ENCODE measurements at places on chromosomes 11 and 22.

- peak; percentile 59 for DNase-seq
These were observed 471.2 kb downstream of the MIAT start for GRCh38 chr22:27128461-27129085.

GRCh38 chr22:39185601-39186012 is 33.1 kb upstream of the CBX7 start:
- peak; percentile 93 for DNase-seq

- DNase-seq, result peak; percentile 56
These were observed 38.3 kb upstream of the HMGXB4 start for GRCh38 chr22:35219012-35219411.

- peak; percentile 40 for DNase-seq
These were observed 736 bp downstream of the RDX start for GRCh38 chr11:110295531-110296225.

- no peak for DNase-seq
These were observed 127.0 kb upstream of the CTSC start for GRCh38 chr11:88464528-88464927.

GRCh38 chr11:2570841-2571597 is 126.2 kb downstream of the KCNQ1 start:
- DNase-seq, result no peak

DNA sequence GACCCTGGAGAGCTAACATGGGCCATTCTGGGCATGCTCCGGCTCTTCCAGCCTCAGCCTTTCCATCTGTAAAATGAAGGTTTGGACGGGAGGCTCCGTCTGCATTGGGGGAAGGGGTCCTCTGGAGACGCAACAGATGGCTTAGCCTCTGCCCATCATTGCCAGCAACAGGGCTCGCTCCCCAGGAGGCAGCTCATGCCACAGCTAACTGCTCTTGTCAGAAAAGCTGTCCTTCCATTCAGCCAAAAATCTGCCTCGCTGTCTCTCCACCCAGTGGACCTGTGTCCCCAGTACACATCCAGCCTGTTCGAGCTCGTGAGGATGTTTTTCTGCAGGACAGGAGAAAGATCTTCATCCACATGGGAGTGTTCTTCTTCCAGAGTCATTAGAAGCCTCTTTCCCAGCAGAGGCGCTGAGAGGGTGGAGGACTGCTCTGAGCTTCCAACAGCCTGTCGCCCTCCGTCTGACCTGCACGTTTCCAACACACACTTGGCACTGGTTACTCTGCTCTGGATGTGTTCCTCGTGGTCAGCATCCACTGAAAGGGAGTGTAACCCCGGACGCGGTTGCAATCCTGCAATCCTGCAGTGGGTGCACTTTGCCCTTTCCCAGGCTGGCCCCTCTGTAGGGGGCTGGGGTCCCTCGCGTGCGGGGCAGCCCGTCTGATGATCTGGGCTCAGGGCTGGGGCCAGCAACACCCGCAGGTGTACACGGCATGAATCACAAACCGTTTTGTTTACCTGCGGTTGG is 1340.9 kb downstream of the TBC1D22A start:
- DNase-seq, result no peak

- DNase-seq, result no peak
These were observed 3.6 kb upstream of the TP53I11 start for GRCh38 chr11:44954051-44954906.

DNA sequence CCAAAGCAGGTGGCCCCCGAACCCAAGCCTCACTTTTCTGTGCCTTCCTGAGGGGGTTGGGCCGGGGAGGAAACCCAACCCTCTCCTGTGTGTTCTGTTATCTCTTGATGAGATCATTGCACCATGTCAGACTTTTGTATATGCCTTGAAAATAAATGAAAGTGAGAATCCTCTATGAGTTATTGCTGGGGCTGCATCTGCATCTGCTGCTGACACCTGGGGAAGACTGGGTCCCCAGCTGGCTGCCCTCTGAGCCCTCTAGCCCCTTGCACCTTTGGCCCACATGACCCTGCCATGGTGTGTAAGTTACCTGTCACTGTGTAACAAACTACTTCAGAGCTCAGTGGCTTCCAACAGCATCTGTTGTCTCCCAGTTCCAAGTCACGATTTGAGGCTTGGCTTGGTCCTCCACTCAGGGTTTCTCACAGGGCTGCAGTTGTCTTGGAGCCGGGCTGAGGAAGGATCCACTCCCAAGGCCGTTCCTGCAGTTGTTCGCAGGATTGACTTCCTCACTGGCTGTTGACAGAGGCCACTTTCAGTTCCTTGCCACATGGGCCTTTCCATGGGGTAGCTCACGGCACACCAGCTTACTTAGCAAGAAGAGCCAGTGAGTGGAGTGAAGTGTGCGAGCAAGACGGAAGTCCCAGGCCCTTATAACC is 13.5 kb upstream of the UVRAG start:
- no peak for DNase-seq

DNA sequence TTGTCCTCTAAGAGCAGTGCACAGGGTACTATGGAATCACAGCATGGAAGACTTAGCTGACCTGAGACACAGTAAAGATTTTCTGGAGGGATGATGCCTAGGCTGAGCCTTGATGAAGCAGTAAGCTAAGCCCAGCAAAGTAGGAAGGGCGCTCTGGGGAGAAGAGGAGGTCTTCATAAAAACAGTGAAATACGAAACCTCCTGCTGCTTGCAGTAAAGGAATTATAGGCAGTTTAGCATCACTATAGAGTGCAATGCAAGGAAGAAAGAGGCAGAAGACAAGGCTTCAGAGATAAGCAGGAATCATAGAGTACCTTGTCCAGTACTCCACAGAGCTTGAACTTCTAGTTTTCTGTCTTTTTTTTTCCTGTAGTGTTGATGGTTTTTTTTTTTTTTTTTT is 555.7 kb upstream of the CADM1 start:
- no peak for DNase-seq

DNA sequence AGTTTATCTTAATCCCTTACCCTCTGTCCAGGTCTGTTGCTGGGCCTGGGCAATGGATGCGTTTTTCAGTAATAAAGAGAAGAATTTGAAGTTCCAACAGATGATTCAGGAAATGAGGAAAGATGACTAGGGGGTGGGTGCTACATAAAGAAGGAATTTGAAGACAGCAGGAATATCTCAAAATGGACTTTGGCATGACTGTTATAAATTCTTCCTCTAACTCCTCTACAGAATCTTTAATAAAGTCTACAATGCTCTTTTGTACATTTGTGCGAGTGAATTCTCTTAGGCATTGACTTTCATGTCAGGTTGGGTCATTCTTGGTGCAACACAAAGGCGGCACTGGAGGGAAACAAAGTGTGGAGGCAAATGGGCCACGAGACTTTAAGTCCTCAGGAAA is 35.1 kb upstream of the PRSS23 start:
- DNase-seq, result peak; percentile 40

DNA sequence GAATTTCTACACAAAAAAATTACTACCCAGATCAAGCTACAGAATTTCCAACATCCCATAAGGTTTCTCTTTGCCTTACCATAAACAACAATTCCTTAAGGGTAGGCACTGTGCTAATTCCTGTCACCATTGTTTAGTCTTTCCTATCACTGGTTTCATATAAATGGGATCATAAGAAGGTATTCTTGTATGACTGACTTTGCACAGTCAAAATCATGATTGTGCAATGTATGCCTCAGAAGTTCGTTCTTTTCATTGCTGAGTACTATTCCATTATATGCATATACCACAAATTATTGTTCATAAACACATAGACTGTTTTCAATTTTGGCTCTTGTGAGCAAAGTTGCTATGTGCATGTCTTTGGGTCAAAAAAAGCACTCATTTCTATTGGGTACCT is 611.6 kb upstream of the CADM1 start:
- no peak for DNase-seq

DNA sequence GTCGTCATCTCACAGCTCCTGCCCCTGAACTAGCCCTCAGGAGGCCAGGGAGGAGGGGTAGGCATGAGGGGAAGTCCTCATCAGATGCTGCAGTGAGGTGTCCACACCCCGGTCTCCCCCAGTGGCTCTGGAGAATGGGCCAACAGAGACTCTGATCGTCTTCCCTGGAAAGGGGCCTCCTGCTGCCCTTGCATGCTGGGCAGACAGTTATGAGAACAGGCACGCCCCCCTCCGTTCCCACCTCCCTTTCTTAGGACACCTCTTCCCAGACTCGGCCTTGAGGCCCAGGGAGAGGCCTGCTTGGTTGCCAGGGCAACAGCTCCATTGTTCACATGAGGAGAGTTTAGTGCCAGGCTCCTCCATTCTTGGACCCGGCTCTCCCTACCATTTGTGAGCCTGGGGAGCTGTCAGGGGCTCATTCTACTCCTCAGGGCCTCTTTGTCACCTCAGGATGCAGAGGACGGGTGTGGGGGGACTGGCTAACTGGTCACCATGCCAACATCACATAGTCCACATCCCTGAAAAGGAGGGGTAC is 157.7 kb downstream of the TTC17 start:
- no peak for DNase-seq

GRCh38 chr11:107827041-107827440 is 31.5 kb downstream of the SLC35F2 start:
- no peak for DNase-seq

DNA sequence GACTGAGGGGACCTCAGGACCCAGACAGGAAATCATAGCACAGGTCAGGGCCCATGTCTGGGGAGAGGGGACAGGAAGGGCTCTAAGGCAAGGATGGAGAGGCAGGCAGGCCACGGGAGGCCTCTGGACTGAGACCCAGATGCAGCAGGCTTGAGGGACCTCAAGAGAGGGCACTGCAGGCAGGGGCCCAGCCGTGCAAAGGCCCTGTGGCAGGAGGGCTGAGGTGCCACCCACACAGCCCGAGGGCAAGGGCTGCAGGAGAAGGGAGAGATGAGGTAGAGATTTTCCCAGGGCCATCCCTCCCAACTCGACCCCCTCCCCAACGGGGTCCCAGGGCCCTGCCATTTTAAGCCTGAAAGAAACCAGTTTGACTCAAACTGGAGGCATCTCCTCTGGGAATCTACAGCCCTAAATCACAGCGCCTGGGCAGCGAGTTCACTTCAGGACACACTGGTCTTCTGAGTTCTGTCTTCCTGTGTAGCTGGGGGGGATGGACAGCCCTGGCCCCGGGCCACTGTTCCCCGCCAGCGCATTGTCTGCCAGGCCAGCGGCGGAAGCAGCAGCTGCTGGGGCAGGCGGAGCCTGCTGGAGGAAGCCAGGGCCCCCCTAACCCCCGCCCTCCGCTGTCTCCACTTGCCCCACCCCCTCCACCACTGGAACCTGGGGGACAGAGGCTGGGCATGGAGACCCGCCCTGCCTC is 20.3 kb upstream of the WNT7B start:
- DNase-seq, result peak; percentile 98

DNA sequence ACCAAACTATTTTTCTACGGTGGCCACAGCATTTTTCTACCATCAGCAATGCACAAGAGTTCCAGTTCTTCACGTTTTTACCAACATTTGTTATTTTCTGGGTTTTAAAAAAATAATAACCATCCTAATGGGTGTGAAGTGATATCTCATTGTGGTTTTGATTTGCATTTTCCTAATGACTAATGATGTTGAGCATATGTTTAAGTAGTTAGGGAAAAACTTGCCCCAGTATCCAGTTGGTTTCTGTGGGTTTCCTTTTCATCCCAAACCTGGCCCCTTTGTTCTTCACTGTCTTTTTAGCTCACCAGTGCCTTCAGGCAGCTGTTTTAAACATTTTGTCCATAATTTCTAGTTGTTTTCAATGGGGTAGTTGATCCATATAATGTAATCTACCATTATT is 14.7 kb upstream of the PTS start:
- no peak for DNase-seq

DNA sequence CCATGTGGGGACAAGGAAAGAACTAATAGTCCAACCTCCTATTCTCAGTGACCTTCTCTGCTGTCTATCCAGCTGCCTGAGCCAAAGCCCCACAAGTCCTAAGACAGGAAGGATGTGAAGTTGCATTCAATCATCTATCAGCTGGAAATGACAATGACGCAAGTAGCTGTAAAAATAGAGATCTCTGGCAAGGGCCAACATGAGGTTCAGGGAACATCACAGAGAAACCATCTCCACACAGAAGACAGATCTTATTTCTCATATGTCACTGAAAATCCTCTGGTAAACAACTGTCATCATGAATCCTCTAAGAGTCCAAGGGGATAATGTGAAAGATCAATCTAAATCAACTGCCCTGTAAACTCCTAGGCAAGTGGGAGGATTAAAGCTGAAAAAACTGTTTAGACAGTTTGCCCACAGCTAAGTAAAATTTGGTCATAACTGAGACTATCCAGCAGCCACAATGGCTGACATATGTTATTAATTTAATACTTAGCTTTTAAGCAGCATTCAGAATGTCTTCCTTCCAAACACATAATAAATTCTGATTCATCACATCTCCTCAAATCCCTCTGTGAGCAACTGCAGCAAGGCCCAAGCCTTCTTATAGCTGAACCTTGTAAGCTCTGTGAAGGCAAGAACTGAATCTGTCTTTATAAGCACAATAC is 52.1 kb downstream of the ALG9 start:
- DNase-seq, result peak; percentile 33

DNA sequence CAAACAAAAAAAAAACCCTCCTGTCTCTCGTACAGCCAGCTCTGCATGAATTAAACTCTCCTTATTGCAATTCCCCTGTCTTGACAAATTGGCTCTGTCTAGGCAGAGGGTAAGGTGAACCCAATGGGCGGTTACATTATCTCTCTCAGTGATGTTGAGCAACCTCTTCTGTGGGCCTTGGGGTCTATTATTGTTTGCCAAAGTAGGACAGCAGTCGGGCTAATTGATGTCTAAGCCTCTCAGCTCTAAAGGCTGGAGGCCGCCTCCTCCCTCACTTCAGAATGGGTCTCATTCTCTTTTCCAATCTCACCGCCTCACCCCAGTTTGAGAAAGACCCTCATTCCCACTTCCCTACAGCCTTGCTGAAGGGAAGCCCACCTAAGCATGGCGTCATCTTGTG is 1.3 kb upstream of the SLC25A45 start:
- no peak for DNase-seq

DNA sequence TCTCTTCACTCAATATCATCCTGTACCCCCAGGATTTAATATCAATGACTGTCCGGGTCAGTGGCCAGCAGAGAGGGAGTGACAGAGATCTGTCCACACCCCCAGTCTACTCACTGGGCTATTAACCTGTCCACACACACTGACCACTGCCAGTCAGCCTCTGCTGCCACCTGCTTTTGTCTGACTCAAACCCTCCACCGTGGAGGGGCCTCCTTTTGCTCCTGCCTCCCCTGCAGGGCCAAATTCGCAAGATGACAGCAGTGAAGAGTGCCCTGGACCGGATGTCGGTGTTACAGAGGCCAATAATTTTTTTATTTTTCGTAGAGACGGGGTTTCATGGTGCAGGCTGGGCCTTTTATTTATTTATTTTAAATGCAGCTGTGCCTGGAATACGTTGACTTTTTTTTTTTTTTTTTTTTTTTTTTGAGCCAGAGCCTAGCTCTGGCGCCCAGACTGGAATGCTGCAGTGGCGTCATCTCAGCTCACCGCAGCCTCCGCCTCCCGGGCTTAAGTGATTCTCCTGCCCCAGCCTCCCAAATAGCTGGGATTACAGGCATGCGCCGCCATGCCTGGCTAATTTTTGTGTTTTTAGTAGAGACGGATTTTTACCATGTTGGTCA is 5.1 kb downstream of the PDXP start:
- no peak for DNase-seq

- peak; percentile 96 for DNase-seq
These were observed 15.8 kb downstream of the LINC01488 start for GRCh38 chr11:69497221-69497787.
